ENCODE measurements at places on chromosomes 2 and 18.

DNA sequence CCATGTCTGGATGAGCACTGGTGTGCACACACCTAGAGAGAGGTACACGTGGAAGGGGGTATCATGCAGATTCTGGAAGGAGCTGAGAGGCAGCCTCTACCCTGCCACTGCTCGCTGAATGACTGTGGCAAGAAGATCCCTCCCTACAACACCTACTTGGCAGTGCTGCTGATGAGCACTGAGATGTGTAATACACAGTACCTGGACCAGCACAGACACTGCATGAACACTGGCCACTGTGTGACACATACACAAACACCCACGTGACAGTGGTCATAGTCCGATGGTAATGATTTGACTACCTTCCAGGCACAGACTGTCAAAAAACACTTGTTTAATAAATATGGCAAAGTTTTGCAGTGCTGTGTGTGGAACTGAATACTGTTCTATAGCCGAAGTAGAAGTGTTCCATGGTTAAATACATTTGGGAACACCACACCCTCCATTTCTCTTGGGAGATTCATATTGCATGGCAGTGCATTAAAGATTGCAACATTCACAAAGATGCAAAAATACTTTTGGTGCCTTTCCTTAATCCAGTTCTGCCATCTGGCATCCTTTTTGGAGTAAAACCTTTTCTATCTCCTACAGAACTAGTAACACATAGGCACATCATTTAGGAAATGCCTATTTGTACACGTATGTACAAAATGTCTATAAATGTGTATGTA lies 29.6 kb downstream of the MRPS5 start:
- no peak for DNase-seq

DNA sequence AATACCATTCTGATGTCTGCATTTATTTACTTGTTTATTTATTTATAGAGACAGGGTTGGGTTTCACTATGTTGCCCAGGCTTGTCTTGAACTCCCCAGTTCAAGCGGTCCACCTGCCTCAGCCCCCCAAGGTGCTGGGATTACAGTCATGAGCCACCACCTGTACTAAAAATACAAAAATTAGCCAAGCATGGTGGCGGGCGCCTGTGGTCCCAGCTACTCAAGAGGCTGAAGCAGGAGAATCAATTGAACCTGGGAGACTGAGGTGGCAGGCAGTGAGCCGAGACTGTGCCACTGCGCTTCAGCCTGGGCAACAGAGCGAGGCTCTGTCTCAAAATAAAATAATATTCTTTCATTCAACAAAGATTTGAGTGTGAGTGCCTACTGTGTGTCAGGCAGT lies 2.0 kb upstream of the ATP8B1 start:
- no peak for DNase-seq

- DNase-seq, result no peak
Measured at GRCh38 chr2:128396500-128396891, 77.8 kb upstream of the HS6ST1 start.

DNA sequence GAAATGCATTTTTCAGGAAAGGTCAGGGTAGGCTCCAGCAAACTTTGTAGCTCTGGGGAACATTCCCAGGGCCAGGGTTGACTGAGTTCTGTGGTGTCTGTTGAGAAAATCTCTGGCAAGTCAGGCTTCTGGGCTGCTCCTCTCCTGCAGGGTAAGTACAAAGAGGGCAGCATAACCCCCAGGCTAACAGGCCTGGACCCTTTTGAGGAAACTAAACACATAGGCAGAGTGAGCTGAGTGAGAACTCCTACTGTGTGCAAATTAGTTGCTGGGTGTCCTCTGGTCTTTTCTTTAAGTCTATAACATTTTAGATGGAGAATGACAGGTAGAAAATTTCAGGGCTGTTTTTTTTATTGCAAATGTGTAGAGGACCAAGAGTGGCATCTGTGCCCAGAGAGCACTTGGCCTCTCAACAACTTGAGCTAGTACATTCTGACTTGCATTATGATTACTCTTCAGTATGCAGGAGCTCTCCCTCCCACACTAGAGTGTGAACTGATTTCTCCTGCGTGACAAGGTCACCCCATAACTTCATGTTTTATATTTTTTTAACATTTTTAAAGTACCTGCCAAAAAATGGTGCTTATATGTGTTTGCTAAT lies 49.9 kb downstream of the GPR39 start:
- DNase-seq, result no peak

DNA sequence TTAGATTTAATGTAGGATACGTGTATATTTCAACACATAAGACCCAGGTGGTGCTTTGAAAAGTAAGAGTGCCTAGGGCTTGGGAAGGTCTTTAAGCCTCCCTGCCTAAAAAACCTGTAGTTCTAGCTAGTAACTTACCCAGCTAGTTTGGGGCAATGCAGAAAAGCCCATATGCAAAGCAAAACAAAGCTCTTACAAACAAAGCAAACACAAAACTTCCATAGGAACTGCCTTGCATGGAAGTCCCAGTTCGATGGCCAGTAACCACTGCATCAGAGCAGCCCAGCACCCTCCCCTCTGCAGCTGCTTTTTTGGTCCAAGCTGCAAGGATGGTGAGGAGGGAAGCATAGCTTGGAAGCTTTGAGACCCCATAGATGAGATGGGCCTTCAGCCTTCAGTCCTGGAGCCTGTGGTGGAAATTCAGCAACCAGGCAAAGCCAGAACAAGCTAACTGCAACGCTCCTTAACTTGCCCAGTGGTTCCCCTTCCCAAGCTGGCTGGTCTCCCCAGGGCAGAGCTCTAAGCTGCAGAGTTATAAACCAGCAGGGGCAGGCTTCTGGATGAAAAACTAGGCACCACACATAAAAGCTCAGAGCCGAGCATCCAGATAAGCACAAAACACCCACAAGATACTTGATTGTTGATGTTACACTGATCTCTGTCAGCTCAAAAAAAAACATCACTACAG lies 16.2 kb downstream of the C2orf76 start:
- no peak for DNase-seq

DNA sequence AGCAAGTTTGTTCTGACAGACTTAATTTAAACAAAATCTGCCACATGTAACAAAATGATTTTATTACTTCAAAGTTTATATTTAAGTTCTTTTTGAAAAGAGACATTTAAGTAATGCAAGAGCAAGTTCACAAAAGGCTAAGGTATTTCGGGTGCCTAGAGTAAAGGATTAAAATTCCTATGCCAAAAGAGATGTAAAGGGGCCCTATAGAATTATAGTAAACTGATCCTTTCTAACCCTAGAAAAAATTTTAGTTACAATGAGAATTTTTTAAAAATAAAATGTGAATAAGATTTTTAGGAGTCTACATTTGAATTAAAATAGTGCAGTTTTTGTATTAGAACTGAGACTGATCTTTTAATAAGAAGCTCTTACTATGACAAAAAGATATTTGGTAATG lies 147.1 kb downstream of the PLEKHA3 start:
- DNase-seq, result no peak

DNA sequence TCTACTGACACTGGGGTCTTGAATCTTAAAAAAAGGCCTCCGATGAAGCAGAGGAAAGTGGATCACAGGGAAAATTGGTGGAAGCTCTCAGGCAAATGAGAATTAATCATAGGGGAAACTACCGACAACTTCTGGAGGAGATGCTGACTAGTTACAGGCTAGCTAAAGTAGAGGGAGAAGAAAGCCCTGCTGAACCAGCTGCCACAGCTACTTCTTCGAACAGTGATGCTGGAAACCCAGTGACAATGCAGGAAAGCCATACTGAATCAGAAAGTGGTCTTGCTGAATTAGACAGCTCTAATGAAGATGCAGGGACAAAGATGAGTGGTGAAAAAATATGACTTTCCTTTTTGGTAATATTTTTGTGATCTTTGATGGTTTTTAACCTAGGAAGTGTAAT lies 44.9 kb upstream of the SLC3A1 start:
- DNase-seq, result no peak

DNA sequence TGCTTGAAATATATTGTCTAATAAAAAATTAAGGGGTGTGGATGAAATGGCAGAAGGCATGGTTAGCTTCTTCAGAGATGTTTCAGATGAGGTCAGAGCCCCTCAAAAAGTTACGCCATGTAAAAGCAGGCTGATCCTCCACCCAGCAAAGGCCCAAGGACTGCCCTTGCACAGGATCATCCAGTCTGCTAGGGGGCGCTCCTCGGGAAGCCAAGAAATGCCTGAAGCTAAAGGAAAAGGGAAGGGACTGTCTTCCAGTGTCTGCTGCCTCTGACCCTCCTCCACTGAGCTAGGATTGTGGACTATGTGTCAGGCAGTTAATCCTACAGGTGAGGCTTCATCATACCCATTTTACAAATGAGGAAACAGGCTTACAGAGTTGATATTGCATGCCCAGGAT lies 33.8 kb upstream of the TEX51 start:
- no peak for DNase-seq

DNA sequence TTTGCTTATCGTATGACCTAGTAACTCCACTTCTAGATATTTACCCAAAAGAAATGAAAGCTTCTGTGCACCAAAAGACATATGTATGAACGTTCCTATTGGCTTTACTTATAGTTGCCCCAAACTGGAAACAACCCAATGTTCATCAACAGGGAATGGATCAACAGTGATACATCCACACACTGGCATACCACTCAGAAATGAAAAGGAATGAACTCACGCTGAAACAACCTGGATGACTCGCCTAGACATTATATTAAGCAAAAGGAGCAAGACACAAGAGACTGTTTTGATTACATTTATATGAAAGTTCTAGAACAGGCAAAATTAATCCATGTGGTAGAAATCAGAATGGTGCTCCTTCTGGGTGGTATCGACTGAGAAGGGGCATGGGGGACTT lies 18.9 kb downstream of the ADRA2B start:
- DNase-seq, result no peak

DNA sequence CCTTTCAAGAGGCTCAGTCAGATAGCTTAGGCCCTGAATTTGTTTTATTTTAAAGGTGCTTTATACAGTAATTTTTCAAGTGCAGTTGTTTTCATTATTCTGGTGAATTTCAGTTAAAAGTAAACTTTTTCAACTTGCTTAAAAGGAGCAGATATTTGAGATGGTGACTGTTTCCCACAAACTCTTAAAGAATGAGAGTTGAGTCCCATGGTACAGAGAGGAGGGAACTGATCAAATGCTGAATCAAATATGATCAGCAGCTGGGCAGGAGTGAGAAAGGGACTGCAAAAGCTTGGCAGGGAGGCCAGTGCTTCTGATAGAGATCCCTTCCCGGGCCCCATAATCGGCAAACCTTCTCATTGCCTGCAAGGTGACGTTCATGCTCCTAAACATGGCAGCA lies 91.2 kb downstream of the KCNS3 start:
- no peak for DNase-seq

DNA sequence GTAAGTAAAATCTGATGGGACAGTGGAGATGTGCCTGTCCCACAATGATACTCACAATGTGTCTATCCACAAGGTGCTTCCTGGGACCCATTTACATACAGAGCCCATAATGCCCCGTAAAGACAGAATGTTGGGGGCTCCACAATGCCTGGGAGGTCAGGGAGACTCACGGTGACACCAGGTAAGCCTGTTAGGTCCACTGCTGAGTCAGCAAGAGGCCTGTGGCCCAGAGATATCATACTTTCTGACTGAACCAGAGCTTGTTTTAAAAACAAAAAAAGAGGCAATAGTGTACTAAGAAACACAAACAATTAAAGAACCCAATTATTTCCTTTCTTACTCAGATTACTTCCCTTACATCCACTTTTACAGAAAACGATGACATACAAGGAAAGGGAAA lies 771.1 kb upstream of the ID2 start:
- DNase-seq, result no peak

- DNase-seq, result no peak
Measured at GRCh38 chr2:141513853-141514252, 617.0 kb downstream of the LRP1B start.

- no peak for DNase-seq
Measured at GRCh38 chr2:129191530-129191929, 787.9 kb upstream of the RAB6C start.

DNA sequence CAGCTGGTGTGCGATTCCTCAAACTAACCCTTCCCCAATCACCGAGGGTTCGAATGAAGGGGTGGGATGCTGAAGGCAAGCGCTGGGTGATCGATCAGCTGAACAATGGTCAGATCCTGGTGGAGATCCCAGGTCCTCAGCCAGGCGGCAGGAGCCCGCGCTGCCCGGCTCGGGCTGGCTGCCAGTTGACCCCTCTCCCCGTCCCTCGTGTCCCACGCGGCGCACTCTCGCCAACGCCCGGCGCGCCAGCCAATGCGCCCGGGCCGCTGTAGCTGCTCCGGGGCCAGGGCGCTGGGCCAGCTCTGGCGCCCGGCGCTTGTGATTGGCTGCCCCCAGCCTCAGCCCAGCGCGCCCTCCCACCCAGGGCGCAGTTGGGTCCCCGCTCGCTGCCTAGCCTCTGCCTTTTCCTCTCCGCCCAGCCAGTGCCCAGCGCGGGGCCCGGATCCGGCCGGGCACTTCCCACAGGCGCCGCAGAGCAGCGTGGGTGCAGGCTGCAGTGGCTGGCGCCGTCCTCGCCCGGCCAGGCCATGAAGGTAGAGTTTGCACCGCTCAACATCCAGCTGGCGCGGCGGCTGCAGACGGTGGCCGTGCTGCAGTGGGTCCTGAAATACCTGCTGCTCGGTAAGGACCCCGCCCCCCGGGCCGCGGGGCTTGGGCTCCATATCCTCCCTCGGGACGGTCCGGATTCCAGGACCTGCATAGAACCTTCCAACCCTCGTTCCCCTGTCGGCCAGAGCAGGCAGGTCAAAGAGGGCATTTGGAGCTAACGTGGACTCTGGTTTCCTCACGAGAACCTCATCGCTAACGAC lies at the start of gene MOGAT1:
Gene MOGAT1 (plus strand): TSS at position 400 of the 809 bp plus-strand sequence. CDS start 128 bp downstream, at position 528.
- DNase-seq, result no peak

DNA sequence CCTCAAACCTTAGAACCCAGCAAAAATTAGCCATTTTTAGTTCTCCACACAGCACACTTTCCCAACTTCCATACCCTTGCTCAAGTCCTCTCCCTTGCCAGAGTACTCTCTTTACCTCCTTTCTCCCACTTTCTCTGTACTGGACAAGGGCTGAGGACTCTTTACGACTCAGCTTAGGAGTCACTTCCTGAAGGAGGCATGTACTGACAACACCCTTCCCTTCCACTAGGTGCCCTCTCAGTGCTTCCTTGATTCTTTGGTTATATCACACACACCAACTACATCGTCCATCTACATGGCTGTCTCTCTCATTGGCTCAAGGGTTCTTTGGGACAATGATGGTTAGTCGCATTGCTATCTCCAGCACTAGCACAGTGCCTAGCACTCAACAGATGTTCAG lies 5.2 kb upstream of the C18orf63 start:
- no peak for DNase-seq

DNA sequence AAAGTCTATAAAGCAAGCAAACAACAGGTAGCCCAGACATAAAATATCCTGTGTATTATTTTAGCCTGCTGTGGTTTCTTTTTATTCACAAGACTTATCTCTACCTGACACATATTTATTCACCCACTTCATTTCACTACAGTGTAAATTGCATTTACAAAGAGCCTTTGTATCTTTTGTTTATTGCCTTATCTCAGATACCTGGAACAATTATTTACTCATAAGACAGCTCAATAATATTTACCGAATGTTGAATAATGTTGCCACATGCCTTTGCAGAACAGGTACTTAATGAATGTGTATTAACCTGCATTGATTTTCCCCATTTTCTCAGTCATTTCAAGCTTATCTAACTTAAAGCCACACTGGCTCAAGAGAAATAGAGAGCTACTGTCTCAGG lies 603.6 kb downstream of the FBXO15 start:
- DNase-seq, result no peak

GRCh38 chr2:55109219-55109891 lies 59.1 kb upstream of the RTN4 start:
- no peak for DNase-seq

- DNase-seq, result no peak
Measured at GRCh38 chr2:9665898-9666297, 35.1 kb upstream of the YWHAQ start.

GRCh38 chr2:144320491-144320890 lies 199.4 kb downstream of the ZEB2 start:
- DNase-seq, result peak; percentile 56

Measured in activated T-cell treated with anti-CD3 and anti-CD28 coated beads for 4 hours (primary cell).